NCI-H2171 (cell line): ENCODE measurements at places on chromosomes 3 and 15.

- DNase-seq = no peak
Measured at GRCh38 chr3:129231331-129232119, 17.9 kb upstream of the COPG1 start.

GRCh38 chr15:90620379-90621067 lies 90.8 kb downstream of the CRTC3 start:
- no peak for DNase-seq

DNA sequence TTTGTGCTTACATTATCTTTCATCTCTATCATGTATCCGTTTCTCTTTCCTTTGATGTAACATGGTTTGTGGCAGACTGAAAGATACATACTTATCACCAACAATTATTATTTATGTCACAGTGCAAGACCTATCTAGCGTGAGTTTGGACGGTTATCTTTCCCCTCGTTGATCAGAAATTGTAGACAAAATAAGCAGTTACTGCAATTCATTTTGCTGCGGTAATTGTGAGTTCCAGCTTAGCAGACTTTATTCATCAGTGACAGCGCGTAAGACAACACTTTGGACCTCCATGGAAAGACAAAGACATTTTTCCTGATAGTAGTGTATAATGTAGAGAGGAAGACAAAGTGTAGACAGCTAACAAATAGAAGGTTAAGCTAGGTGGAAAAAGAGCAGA lies 51.0 kb upstream of the UTS2B start:
- DNase-seq = no peak

GRCh38 chr15:55654561-55655031 lies 66.5 kb upstream of the PYGO1 start:
- no peak for DNase-seq

- no peak for DNase-seq
Measured at GRCh38 chr3:46406443-46406787, 451 bp downstream of the CCR5AS start.

DNA sequence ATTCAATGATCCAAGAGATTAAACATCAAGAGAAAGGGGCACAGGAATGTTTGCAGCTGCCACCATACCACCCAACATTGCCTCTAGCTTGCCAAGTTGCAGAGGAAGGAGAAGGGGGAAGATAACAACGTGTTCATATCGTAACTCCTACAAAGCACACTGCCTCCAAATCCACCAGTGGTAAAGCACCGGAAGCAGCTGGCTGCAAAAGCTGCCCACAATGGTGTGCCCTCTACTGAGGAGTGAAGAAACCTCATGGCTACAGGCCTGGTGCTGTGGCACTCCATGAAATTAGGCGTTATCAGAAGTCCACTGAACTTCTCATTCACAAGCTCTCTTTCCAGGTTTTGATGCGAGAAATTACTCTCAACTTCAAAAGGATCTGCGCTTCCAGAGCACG lies 263.9 kb upstream of the STT3B start:
- DNase-seq = no peak

- no peak for DNase-seq
Measured at GRCh38 chr3:11810276-11810675, 36.4 kb downstream of the TAMM41 start.

DNA sequence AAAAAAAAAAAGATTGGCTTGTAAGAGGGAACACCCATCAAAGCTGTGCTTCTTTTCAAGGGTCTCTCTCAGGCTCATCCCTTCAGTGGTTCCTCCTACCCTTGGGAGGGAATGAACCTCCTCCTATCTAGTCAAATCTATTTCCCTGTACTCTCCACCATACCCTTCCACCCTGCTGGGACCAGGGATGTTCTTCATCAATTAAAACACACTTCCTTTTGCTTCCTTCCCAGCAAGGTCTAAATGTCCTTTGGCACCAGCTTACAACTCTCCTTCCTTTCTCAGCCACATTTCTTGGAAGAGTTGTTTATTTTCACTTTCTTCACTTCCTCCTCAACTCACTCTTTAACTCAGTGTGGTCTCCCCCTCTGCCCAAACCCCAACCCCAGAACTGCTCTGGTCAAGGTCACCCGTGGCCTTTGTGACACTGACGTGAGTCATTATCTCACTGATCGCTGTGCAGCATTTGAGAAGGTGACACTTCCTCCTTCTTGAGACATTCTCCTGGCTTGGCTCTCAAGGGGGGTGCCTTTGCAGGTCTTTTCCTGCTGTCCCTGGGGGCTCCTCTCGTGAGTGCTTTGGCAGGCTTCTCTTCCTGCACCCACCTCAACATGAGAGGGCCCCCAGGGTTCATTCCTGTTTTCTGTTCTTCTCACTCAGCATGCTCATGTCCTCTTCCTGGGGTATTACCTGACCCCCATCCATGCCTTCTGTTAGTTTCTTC lies 210.5 kb upstream of the TLE3 start:
- no peak for DNase-seq

DNA sequence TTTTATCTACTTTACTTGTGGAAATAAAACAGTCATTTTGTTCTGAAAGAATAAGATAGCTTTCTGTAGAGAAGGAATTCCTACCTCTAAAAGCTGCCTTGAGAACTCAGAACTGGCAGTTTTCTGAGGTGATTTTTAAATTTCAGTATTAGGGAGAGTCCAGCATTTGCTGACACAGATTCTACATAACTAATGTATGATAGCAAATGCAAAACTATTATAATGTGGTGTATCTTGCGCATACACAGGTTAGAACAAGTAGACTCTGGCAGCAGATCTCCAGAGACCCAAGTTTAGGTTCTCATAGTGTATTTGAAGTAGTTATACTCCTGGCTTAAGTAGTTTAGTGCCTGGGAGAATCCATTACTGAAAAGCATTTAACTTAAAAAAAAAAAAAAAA lies 30.8 kb downstream of the OIP5 start:
- no peak for DNase-seq

- no peak for DNase-seq
Measured at GRCh38 chr15:67225336-67225735, 29.1 kb downstream of the AAGAB start.
